Fibroblast of the aortic adventitia (primary cell): ENCODE measurements at places on chromosomes 7 and 10.

DNA sequence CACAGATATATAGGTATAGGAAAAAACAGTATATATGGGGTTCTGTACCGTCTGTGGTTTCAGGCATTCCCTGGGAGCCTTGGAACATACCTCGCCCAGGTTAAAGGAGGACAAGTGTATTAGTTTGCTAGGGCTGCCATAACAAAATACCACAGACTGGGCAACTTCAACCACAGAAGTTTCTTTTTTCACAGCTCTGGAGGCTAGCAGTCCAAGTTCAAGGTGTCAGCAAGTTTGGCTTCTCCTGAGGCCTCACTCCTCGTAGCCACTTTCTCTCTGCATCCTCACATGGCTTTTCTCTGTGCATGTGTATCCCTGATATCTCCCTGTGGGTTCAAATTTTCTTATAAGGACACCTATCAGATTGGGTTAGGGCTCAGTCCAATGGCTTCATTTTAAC lies 189.1 kb downstream of the DNAH11 start:
- no peak for DNase-seq

DNA sequence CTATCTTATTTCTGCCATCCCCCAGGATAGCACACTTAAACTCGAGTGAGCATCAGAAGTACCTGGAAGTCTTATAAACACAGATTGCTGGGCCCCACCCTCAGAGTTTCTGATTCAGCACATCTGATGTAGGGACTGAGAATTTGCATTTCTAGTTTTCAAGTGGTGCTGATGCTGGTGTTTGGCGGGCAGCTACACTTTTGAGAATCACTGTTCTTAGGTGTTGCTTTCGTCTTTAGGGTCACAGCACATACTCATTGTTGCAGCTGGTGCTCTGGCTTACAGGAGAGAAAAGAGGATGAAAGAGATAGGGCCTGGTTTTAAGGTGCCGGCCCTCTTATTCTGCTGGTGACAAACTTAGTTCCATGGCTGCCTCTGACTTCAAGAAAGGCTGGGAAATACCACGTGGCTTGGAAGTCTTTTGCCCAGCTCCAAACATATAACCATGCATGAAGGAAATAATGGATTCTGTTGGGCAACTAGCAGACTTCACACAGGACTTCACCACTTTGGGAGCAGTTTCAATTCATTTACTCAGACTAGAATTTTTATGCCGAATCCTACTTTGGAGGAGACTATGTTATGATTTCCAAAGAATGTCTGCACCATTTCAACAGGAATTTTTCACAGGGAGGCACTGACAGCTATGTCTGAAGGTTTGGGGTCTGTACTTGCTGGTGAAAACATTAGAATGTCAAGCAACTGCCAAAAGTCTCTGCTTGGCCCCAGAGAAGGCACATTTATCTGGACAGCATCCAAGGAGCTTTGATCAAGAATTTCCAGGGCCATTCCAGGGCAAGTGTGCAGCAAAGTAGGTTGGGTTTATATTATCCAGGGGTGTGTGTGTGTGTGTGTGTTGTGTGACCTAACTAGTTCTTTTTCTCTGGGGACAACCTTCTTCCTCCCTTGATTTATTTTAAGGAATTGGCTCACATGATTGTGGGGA lies 6.9 kb upstream of the MINDY4 start:
- peak; percentile 97 for DNase-seq

- no peak for DNase-seq
These were observed 29.1 kb upstream of the SDHAF3 start for GRCh38 chr7:97088364-97088763.

- no peak for DNase-seq
These were observed 105.7 kb downstream of the NEURL1 start for GRCh38 chr10:103599211-103599610.

- DNase-seq = no peak
These were observed 42.5 kb downstream of the RASGEF1A start for GRCh38 chr10:43224321-43224720.

GRCh38 chr7:53111031-53111430 lies 75.6 kb downstream of the POM121L12 start:
- DNase-seq = peak; percentile 12

GRCh38 chr7:157548691-157549303 lies 212.0 kb downstream of the DNAJB6 start:
- DNase-seq = no peak

DNA sequence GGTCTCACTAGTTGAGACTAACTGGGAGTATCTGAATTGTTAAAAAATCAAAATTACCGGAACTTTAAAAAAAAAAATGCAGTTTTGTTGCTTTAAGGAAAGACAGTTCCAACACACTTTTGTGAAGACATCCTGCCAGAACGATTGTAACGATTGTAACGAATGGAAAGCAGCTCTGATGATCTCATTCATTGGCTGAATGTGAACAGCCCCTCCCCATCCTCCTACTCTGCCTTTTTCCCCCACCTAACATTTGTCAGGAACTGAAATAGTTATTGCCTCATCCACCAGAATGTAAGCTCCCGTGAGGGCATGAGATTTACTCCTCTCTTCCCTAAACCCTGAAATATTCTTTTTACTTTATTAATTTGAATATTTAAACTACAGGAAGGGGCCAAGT lies 23.1 kb upstream of the ZC3HAV1L start:
- DNase-seq = peak; percentile 80

GRCh38 chr7:34162027-34162565 lies 256.8 kb downstream of the BMPER start:
- DNase-seq = peak; percentile 80

- no peak for DNase-seq
These were observed 127.8 kb upstream of the CDK6 start for GRCh38 chr7:92964141-92964540.

DNA sequence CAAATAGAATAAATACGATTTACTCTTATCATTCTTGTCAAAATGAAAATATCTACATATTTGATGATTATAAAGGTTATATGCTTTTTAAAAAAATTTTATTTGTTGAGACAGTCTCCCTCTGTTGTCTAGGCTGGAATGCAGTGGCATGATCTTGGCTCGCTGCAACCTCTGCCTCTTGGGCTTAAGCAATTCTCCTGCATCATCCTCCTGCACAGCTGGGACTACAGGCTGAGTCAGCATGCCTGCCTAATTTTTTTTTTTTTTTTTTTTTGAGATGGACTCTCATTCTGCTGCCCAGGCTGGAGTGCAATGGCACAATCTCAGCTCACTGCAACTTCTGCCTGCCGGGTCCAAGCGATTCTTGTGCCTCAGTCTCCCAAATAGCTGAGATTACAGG lies 48.9 kb downstream of the PUS7 start:
- peak; percentile 86 for DNase-seq

GRCh38 chr10:78166261-78166660 lies 132.6 kb downstream of the RPS24 start:
- DNase-seq = no peak
